ENCODE measurements at places on chromosomes 1 and 21.

DNA sequence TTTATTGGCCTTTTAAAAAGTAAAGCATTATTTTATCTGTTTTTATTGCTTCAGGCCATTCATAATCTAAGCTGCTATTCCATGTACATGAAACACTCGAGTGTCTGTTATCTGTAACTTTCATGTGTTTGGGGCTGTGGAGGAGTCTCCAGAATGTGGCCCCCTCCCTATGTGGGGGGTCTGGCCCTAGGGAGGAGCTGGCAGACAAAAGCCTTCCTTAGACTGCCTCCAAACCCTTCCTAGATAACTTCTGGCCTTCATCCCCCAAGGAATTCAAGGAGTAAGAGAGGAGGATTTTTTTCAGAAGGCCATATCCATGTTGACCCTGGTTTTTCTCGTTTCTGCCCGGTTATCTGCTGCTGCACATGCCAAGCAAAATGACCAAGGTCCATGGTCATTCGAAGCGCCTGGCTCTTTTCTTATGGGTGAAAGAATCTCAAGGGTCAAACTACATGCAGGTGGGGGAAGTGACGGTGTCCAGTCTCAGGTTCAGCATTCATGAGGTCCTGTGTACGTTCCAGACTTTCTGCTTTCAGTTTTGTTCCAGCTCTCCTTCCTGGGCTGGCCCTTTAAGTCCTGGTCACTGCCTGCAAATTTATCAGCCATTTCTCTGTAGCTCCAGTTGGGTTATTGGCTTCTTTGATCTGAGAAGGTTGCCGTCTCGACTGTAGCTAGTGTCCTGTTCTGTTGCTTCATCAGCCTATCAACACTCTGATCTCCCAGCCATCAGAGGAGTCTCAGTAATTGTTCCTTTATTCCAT lies 8.3 kb downstream of the TENT5C start:
- peak; percentile 36 for DNase-seq

DNA sequence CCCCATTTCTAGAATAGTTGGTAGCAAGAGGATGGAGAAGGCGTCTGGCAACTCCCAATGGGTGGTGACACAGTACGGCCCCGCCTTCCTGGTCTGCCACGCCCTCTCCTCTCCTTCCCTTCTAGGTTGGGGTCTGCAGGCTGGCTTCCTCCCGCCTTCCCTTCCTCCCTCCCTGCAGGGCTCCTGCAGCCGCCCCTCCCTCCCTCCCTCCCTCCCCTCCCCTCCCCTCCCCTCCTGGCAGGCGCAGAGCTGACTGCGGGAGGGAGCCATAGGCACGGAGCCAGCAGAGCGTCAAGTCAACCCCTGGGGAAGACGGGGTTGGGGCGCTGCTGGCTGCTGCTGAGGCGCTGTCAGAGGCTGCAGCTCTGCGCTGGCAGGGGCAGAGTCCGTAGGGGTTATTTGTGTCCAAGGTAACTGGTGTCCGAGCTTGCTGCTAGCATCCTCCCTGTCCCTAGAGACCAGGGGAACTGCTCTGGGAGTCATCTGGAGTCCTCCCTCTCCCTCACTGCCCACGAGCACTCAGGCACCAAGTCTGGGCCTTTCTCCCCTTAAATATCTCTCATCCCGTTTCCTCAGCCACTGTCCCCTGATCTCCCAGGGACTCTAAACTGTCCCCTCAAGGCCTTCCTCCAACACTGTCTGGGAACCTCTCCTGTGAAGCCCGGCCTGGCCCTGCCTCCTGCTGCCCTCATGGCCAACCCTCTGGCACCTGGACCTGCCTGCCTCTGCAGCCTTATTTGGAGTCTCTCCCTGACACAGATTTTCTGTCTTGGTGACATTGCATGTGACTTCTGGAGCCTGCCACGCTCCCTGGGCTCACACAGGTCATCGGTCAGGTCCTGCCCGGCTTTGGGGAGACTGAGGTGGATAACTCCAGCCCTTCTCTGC lies 57.4 kb upstream of the ACOT11 start:
- peak; percentile 42 for DNase-seq

DNA sequence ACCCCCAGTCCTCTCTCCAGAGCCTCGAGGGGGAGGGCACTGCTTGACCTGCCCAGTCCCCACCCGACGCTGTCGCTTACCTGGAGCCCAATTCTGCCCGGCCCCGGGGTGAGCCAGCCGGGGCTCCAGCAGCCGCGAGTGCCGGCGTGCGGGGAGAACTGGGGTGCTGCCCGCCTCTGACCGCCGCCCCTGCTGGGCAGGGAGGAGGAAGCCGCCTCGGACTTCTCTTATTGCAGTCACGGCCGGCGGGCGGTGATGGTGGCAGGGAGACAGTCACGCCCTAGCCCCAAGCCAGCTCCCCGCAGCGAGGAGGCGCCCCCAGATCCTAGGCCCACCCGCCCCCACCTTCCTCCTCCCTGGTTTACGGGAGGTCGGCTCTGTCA lies at the start of gene FGR:
FGR (minus strand) TSS at position 201 of the 383 bp plus-strand sequence. CDS start 11,269 bp downstream, outside the sequence.
- DNase-seq = peak; percentile 58

- no peak for DNase-seq
These were observed 99.5 kb upstream of the ZNF644 start for GRCh38 chr1:91121366-91121765.

GRCh38 chr1:109263597-109264378 lies 14.4 kb downstream of the CELSR2 start:
- DNase-seq = peak; percentile 65

DNA sequence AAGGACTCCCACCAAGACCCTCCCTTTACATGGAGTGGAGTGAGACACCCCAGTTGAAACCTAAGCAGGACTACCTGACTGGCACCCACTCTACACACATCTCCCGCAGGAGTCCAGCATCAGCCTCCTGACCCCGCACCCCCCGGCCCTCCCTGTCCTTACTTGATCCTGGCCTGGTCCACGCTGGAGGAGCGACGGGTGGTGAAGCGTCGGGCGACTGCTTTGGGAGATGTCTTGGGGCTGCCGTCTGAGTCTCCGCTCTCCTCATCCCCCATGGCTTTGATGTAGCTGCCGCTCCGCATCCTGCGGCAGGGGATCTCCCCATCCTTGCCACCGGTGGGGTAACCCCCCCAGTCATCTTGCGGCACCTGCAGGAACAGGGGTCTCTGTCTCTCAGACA lies 29.5 kb downstream of the DLGAP3 start:
- no peak for DNase-seq

DNA sequence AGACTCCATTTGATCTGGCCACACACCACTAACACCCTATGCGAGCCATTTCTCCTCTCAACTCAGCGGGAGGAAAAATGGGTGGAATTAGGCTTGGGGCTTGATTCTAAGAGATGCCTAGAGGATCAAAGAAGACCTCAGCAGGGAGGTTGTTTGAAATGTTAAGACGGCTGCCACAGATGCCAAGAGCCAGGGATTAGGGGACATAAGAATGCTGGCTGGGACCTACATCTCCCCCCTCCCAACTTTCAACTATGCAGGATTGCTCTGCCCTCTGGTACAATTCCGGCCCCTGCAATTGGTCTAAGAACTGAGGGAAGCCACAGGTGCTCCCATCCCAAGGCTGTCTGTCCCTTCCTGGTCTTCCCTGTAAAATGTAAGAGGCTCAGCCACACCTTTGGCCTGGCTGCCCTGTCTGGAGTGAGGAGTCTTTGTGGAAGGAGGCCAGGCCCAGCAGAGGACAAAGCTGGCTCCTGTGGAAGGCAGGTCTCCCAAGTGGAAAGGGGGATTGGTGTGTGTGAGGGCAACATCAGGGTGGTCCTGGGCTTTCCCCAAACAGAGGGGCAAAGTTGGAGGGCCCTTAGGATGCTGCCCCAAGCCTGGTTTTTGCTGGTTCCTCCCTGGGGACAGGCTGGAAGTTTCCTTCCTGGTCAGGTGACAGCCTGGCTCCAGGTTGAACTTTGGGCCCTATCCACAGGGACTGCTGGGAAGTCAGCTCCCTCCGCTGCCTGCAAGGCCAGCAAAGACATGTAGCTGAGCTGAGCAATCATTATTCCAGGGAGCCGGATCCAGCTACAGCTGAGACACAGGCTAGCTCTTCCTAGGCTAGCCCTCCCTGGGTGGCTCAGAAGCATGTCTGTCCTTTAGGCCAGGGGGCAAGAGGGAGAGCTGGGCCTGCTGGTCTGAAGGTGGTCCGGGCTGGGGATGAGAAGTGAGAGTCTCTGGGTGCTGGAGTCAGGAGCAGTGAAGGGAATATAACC lies 34.5 kb upstream of the SYNC start:
- no peak for DNase-seq

GRCh38 chr1:207259391-207259790 lies 62.1 kb upstream of the CD55 start:
- peak; percentile 4 for DNase-seq

DNA sequence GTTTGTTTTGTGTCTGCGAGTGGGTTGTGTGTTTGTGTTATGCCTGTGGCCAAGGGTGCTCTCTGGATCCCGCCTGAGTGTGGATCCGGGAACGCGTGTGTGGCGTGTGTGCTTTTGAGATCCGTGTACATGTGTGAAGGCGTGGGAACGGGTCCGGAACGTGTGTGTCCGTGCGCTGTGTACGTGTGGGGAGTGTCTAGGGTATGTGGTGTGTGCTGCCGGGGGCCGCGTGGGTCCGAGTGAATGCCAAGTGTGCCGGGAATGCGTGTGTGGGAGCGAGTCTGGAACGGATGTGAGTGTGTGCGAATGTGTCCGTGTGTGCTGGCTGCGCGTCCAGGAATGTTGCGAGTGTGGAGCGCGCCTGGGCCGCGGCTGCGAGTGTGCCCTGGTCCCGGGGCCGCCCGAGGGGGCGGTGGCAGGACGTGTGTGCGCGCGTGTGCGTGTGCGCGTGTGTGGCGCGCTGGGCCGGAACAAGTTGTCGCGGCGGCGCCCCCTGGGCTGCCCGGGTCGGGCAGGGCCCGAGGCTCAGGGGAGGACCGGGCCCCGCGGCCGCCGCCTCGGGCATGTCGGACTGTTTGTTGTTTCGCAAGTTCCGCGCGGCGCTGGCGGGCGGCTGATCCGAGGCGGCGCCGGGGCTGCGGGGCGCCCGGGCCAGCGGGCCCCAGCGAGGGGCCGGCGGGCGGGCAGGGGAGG lies 953 bp downstream of the PTPRU start:
- DNase-seq = peak; percentile 63

DNA sequence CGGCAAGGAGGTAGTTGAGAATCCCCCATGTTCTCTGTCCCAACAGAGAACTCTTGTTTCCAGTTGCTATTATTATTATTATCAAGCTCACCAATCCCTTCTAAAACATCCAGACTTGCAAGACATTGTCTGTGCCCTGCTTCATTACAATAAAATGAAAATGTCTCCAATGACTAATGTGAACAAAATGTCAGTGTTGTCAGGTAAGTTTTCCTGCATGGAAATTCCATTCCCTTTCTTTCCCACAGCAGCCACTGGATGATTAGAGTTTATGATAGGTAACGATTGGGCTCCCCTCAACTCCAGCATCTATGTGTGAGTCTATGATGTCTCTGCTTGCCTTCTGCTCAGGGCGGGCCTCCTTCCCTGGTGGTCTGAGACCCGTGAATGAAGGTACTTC lies 8.9 kb upstream of the DYRK1A start:
- DNase-seq = no peak

DNA sequence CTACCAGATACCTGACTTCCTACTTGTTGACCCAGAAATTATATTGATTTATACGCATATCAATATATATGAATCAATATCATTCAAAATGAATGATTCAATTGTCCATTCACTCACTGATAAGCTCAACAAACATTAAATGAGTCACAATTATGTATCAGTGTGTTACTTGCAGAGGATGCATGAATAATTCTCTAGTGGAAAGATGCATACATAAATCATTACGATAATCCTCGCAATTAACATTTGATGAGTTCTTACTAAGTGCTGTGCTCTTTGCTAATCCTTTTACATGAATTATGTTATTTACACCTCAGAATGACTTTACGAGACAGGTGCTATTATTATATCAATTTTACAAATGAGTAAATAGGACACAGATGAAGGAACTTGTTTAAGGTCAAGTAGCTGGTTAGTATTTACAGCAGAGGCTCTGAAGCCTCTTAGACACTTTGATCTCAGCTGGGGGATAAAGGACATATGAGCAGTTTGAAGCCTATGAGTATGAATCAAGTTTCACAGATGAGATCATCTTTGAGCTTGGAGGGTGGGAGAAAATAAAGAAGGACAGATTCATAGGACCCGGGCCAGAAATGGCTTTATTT lies 112.8 kb upstream of the ADAMTS5 start:
- DNase-seq = no peak

- DNase-seq = no peak
These were observed 186.6 kb downstream of the AK5 start for GRCh38 chr1:77468257-77468948.

DNA sequence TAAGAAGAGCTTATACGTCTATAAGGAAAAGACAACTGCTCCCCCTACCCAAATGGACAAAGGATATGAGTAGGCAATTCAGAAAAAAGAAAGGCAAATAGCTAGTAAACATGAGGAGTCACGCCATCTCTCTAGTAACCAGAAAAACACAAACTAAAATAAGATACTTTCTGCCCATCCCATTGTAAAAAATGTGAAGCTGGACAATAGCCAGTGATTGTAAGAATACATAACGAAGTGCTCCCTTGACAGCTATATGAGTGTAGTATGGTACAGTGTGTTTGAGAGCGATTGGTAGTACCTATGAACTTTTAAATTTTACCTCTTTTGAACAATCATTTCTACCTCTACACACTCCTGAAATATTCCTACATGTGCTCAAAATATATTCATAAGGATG lies 7.5 kb upstream of the GJA8 start:
- no peak for DNase-seq

DNA sequence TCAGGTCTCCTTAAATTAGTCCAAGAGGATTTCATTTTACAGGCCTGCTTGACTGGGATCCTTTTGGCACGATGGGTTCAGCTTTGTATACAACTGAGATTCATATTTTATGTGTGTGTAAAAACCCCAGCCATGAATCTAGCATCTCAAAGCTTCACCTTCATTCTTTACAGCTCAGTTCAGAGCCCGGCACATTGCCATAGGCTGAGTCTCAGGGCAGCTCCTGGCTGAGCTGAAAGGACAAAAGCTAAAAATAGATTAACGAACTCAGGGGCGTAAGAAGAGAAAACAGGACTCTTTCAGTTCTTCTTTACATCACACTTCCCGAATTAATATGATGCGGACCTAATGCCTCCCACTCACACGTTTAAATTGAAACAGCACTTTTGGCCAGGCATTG lies 262.8 kb upstream of the PBX1 start:
- no peak for DNase-seq

DNA sequence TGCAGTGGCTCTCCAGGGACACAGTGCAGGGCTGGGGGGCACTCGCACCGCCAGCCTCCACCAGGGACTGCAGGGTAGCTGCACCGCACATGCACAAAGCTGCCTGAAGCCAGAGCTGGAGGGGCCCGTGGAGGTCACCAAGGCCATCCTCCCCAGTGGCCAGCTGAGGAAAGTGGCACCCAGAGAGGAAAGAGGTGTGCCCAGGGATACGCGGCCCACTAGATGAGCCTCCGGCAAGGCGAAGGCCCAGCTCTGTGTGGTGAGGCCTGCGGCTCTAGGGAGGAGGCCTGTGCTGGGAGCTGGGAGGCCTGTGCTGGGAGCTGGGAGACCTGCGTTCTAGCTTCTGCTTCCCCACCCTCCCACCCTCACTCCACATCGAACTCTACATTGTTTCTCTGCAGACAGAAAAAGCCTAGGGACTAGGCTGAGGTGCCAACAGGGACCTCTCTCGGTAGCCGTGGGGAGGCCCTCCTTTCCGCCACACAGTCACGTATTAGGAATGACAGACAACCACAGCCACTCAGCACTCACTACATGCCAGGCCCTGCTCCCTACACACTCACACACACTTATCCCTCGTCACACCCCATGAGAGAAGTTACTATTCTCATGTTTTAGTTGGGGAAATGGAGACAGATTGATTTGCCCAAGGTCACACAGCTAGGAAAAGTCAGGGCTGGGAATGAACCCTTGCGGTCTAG lies 921 bp upstream of the ASCL5 start:
- DNase-seq = no peak

Data from NB4 (cell line).